ENCODE measurements at places on chromosomes 7 and 10. TPM values are rescaled to one million over a fixed set of nuclear protein-coding genes. Genes with fewer than 3 reads are reported as not detected.

Gene GIMAP5
- total RNA-seq = not detected

Gene DGKI
- total RNA-seq = 4.7 TPM

Gene WEE2
- total RNA-seq = not detected

Gene AKR1D1
- total RNA-seq = not detected

- DNase-seq = no peak
These were observed 136.1 kb upstream of the PCBD1 start for GRCh38 chr10:71024490-71024889.

DNA sequence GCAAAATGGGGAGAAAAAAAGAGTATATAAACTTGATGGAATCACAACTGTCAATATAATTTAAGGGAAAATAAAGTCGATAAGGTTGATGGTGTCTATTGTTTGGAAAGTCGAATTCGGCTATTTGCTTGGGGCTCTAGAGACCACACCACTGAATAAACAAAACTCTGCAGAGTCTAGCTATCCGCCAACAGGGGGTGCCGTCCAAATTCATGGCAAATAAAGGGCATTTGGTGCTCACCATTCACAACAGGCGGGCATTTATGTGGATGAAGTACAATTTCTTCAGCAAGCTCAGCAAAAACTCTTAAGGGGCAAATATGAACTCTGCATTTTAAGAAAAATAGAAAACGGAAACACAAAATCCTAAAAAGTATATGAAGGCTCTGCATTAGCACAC lies 23.3 kb downstream of the CD36 start:
- DNase-seq = no peak

- no peak for DNase-seq
These were observed 13.6 kb downstream of the TTYH3 start for GRCh38 chr7:2645274-2645868.

- DNase-seq = no peak
These were observed 24.4 kb upstream of the CHST15 start for GRCh38 chr10:124117833-124118232.

DNA sequence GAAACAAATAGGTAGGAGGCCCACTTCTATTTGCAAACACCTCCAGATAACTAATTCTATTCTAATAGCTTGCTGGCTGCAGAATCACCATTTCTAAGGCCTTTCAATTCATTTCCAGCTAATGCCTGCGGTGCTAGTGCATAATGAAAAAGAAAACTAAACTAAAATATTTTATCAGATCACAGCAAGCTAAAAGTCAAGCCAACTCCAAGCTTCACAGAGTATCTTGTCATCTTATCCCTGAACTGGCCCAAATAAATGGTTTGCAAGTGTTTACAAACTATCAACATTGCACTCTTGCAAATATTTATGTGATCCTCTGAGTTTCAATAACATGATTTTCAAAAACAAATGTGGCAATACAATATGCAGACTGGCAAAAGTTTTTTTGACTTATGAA lies 166.0 kb downstream of the IPMK start:
- no peak for DNase-seq

DNA sequence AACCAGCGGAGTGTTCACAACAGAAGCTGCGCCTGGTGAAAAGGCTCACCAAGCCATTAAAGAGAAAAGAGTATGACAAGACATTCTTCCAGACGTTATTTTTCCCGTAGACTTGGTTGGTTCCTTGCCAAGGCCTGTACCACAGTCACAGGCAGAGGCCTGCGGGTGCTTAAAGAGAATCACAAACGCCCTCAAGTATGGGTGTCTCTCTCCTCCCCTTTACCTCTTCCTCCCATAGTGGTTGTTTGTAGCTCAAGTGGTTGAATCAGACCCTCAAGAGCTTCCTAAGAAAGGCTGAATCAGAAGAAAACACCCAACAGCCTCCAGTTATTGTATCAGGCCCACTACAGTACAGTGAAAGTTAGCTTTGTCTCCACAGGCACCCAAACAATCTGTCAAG lies 169.0 kb downstream of the CREB5 start:
- no peak for DNase-seq

DNA sequence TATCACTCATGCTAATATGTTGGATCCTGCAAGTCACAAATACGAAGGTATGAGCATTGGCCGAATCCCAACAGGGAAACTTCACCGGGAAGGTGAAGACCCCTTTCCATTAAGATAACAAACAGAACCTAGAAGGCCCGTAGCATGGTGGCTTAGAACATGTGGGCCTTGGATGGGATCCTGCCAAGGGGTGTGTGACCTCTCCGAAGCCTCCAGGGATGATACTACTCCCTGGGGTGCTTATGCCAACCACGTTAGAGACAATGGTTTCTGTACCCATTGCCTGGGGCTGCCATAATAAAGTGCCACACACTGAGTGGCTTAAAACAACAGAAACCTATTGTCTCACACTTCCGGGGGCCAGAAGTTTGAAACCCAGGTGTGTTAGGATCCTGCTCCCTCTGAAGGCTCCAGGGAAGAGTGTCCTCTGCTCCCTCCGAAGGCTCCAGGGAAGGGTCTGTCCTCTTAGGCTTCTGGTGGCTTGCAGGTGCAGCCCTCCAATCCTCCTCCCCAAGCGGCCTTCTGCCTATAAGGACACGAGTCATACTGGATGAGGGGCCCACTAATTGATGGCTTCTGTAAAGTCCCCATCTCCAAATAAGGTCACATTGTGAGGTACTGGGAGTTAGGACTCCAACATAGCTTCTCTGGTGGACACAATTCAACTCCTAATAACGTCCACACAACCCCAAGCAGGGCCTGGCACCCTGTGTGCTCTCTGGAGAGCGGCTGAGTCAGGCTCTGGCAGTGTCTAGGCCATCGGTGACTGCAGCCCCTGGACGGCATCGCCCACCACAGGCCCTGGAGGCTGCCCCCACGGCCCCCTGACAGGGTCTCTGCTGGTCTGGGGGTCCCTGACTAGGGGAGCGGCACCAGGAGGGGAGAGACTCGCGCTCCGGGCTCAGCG lies 992 bp upstream of the MGMT start:
- peak; percentile 2 for DNase-seq

- DNase-seq = no peak
These were observed 4.3 kb upstream of the PARP12 start for GRCh38 chr7:140067052-140067451.

- DNase-seq = peak; percentile 74
These were observed 28.1 kb upstream of the PLXDC2 start for GRCh38 chr10:19788075-19788686.

GRCh38 chr10:131129544-131129943 lies 182.0 kb downstream of the TCERG1L start:
- DNase-seq = no peak
